ENCODE measurements at places on chromosomes 11 and 22.

DNA sequence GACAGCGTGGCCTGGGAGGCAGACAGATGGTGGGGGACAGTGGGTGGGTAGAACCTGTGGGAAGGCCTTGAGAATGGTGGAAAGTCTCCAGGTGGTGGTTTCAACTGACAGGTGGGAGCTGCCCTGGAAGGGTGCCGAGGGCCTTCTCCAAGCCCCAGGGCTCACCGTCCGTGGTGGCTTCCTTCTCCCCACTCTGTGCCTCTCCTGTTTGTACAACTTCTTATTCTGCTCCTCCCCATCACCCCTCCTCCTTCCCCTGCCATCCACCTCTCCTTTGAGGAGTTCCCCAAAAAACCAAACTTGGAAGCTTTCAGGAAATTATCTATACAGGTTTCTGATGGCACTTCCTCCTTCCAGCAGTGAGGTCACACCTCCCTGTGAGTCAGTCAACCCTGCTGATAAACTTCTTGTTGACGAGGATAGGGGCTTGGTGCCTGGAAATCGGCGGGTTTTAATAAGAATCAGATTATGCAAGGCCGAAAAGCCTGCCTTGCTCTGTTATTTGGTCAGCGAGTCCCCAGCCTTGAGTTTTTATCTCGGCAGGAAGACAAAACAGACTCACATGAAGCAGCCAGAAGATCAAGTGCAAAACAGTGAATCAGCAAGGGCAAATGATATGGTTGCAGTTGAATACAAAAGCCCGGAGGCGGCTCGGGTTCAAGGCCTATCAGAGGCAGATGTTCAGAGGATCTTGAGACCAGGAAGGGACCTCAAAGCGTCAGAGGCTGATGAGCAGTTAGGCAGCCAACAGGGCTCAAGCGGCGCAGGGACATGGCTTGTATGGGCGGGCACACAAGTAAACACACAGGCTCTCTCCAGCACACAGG is 9.5 kb upstream of the ST3GAL4 start:
- DNase-seq = peak; percentile 79

DNA sequence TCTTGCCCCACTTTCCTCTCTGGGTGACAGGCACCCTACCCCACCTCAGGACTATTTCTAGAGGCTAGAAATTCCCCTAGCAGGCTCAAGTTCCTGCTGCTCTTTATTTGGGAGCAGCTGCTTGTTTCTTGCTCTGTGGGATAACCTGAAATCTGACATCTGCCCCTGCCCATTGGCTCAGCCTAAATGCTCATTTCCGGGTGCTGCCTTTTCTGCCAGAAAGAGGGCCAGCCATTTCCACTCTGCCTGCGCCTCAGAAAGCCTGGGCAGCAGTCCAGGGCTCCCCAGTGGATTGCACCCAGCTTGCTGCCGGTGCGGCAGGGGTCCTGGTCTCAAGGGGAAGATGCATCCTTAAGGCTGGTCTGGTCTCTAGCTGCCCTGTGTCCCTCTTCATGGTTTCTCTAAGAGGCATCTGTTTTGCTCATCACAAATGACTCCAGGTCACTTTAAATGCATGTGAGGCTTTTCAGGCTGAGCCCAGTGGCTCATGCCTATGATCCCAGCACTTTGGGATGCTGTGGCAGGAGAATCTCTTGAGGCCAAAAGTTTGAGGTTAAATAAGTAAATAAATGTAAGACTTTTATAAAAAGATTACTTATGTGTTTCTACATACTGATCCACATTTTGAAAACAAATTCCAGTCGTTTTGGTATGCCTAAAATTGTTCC is 10.3 kb upstream of the PNPLA5 start:
- DNase-seq = no peak

DNA sequence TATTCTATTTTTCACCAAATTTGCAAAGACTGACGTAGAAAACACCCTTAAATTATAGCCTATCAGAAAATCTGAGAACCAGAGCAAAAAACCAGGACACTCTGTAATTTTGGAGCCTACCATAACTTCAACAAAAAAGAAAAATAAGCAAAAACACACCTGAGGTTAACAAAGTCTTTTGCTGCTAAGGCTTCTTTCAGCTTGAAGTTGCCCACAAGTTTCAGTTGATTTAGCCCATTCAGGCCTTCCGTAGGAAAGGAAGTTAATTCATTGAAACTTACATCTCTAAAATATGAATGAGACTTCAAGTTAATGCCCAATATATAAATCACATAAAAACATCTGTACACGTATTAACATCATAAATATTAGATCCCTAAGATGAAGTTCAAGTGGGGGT is 10.4 kb upstream of the CCDC34 start:
- DNase-seq = no peak

DNA sequence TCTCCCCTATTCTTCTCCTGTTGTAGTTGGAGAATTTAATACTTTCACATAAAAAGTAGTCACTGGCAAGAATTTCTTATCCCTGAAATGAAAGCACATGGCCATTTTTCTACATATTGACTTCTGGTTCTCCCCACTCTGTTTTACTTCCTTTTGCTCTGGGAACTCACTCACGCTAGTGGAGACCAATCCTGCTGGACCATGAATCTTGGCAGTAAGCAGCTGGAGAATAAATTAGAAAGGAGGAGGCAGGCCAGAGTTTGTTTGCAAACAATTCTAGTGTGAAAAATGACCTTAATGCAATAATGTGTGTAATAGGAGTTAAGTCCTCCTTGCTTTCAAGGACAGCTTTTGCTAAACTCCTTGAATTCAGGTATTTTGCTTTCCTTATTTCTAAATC is 412.3 kb upstream of the CHORDC1 start:
- no peak for DNase-seq

- no peak for DNase-seq
Measured at GRCh38 chr11:14144934-14145333, 182.4 kb downstream of the SPON1 start.

- no peak for DNase-seq
Measured at GRCh38 chr11:26953770-26954392, 40.0 kb upstream of the FIBIN start.

DNA sequence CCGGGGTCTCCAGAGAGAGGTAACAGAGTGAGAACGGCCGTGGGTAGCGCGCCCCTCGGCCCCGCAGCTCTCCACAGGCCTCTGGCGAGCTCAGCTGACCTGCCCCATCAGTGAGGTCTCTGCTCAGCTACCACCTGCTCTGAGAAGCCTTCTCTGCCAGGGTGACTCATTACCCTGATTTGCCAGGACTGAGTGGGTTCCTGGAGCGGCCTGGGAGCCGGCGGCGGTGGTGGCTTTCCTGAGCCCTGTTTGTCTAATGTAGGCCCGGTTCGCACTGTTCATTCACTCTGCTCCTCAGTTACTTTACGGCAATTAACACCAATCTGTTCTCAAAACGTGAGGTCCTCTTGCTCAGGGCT is 351.0 kb upstream of the B3GAT1 start:
- DNase-seq = no peak

DNA sequence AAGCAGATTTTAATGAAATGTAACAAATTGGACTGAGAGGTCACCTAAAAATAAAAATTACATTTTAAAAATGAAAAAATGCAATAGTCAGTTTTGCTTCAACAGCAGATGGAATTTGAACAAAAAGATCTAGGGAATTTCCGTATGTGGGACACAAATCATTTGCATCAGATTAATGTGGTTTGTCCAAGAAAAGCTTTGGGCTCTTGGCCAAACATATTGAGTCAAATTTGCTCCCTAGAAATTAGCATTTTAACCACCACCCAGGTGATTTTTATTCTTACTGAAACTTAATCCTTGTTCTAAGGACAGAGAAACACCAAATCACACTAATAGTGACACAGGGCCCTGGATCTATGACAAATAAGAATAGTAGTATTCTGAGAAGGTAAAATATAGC is 1477.8 kb downstream of the FAM181B start:
- no peak for DNase-seq

DNA sequence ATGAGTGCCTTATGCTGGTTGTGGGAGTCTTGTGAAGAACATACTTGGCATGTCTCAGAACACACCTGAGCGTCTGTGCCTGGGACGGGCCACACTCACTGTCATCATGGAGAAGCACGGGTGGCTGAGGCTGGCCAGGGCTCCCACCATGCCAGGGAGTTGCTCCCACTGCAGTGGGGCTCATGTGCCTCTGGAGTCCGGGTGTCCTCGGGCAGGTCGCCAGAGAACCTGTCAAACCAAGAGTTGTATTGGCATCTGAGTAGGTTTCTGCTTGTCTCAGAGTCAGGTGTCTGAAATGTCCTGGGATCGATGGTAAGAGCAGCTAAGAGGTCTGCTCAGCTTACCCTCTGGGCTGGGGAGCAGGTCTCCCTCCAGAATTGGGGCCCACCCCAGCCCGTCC is 92.1 kb downstream of the BCR start:
- DNase-seq = no peak

GRCh38 chr11:106520146-106520912 is 442.9 kb downstream of the AASDHPPT start:
- DNase-seq = no peak

DNA sequence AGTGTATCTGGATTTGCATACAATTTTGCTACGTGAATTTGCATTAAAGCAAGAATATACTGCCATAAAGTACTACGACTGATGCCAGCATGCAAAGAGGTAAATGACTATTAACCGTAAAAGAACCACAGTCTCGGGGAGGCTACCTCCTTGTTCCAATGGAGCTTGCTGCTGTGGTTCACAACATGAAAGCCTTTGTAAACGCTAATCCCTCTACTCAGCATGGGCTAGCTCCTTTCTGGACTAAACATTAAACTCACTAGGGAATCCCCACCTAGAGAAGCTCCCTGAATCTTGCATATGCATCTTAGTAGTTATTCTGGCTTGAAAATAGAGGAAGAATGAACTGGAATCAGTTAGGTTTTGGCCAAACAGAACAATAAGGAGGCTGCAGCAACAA is 60.5 kb upstream of the ARHGAP32 start:
- no peak for DNase-seq

DNA sequence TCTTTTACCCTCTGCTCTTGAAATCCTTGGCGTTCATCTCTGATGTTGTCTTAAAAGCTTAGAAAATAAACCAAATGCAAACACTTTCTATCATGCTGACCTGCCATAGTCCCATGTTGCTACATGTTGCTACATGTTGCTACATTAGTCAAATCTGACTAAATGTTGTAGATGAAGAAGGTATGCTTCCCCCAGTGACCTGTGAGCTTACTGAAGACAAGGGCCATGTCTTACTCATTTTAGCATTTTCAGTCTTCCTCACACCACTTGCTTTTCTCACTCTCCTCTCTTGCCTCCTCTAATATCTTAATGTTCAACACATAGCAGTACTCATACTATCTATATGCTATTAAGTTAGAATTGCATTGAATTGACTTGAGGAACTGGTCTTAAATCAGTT is 346.4 kb upstream of the MTNR1B start:
- DNase-seq = no peak

DNA sequence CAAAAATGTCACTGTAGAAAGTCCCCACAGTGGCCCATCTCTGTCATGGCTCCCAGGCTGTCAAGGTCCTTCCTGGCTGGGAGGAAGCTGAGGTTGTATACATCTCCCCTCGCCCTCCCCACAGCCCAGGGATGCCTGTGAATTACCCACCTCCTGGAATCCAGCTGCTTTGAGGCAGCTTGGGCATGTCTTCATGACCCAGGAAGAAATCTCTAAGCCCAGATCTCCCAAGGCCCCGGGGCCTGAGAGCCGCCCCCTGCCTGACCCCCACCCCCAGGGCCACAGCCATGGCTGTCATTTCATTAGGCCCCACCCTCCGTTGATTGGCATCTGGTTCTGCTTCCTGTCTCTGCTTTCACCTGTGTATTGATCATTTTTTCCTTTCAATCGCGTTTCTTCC is 207.5 kb downstream of the TBC1D22A start:
- DNase-seq = no peak

DNA sequence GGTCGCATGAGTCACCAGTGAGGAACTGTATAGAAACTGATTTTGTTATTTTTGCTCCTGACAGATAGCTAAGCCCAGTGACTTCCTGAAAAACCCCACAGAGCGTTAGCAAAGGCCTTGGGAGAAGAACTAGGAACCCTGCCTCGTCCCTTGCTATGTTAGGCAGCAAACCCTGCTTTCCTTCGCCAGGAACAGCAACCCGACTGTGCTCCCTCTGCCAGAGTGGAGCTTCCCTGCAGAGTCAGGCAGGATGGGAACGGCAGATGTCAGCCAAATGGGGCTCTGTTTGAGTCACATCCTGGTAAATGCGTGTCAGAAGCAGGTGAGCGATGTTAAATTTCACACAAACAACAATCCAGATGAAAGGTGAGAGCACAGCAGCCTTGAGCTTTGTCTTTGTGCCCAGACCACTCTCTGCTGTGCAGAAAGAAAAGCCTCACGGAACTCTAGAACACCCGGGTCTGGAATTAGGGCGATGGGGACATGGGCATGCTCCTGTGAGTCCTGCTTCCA is 186.6 kb downstream of the ADAMTS15 start:
- peak; percentile 46 for DNase-seq

- no peak for DNase-seq
Measured at GRCh38 chr11:62242021-62242420, at the start of gene SCGB1D2. Gene SCGB1D2 (plus strand): TSS chr11:62242239. CDS start chr11:62242308, 69 bp downstream.

DNA sequence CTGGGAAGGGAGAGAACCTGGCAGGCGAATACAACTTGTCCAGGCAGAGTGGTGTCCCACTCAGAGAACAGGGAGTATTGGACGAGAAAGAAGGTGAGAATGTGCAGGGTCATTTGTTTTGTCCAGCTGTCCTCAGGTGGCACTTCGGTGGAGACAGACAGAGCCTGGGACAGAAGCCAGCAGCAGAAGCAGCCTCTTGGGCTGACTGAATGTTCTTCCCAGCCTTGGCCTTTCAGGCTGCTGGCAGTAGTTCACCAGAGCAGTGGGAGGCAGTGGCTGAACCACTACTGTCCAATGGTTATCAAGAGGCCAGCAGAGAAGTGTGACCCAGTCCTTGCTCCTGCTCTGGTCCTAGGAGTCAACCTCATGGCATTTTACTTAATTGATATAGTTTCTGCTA is 331.1 kb upstream of the NARS2 start:
- DNase-seq = no peak

DNA sequence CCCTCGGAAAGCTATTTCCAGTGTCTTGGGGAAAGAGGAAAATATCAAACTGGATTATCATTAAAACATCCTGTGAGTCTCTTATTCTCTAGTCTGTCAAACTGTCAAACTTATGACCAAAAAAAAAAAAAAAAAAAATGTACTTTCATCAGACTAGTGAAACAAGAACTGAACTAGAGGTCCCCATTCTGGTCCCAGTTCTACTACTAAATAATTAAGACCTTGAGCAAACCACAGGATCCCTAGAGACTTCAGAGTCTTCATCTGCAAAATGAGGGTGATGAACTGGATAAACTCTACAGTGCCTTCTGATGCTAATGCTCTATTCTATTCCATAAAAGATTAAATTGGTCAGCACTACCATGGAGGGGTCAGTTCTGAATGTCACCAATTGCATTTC is 105.8 kb downstream of the SERGEF start:
- no peak for DNase-seq

GRCh38 chr22:49865156-49865555 is 11.5 kb downstream of the ZBED4 start:
- DNase-seq = no peak

DNA sequence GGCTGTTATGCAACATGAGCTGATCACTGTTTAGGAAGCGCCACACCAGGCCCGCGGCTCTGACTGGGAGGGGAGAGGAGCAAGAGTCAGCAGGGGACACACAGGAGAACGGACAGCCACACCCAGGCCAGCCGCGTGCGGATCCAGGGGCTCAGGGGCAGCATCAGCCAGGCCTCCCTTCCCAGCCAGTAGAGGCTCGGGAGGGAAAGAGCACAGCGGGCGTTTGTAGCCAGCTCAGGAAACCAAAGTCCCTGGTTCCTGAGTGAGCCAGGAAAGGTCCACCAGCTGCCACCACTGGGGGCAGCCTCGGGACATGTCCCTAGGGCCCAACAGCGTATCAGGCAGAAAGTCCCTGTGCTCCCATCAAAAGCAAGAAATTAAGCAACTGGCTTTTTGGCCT is 71.8 kb upstream of the PITPNB start:
- DNase-seq = peak; percentile 36

Measured in suppressor macrophage (primary cell).